ENCODE measurements at places on chromosomes 3 and 15.
A peak's percentile ranks its signal among the peaks of the same experiment; 100 is the strongest.

- DNase-seq, result no peak
Measured at GRCh38 chr15:68608206-68608843, 29.5 kb downstream of the CORO2B start.

GRCh38 chr15:45744236-45744589 lies 109.4 kb downstream of the SQOR start:
- DNase-seq, result peak; percentile 41

DNA sequence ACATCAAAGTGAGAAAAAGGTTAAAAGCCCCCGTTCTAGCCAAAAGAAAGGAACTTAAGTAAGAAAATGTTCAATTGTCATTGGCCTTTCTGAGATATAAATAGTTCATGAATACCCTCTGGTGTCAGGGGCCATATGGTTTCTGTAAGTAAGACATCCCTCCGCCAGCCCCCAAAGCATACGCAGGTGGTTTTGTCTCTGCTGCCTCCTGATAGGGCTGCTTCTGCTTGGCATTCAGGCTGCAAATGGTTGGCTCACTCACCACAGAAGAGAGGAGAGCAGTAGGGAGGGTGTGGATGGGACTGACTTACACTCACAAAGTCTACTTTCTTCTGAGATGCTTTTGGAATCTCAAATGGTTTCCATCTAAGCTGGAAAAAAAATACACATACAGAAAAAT lies 29.8 kb downstream of the HGD start:
- no peak for DNase-seq

GRCh38 chr15:65937476-65937875 lies 68.2 kb downstream of the RAB11A start:
- DNase-seq, result no peak

DNA sequence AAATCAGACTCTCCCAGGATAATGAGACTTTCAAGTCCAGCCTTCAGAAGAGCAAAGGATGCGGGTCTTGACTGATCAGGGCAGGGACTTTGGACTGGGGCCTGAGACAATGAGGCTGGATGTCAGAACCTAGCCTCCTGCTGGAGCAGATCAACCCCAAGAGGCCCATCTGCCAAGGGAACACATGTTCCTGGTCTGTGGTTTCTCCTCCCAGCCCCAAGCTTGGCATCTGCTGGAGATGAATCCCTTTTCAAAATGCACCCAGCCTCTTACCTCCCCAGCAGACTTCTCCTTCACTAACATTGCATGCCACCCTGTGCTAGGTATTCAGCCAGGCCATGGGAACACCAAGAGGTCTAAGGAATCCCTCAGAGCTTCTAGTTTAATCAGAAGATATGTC lies 43.7 kb upstream of the MFGE8 start:
- DNase-seq, result no peak

DNA sequence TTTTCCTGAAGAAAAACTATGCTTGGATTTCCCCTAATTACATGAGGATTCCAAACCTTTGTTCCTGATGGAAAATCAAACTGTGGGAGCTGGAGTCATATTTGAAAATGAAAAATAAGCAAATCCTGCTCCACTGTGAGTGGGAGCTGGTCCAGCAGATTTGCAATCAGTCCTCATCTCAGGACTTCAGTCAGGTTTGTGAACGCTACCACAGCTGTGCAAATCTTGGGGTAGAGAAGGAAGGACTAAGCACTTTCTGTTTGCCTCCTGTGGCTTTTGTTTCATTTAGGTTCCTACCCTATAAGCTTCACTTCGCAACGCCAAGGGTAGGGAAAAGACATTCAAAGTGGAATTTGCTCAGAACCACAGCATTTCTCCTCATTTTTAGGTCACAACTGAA lies 238.2 kb downstream of the TUSC7 start:
- no peak for DNase-seq

- no peak for DNase-seq
Measured at GRCh38 chr15:89041507-89041906, 46.7 kb upstream of the ABHD2 start.

- DNase-seq, result no peak
Measured at GRCh38 chr3:42961633-42962032, 17.5 kb upstream of the GASK1A start.

DNA sequence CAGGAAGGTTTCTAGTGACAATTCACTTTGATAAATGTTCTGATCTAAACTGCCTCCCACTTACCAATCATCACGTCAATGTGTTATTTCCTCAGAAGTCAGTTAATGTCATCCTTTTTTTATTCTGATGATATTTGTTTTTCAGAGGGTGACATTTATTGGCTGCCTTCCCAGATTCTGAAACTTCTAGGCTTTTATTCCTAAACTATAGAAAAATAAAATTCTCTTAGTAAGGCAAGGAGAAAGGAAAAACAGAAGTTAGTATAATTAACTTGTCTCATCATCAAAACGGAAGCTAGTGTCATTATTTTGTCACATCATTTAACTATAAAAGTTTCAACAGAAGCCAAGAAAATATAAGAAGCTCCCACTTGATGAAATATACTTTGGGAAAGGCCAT lies 100.0 kb upstream of the C3orf80 start:
- no peak for DNase-seq

DNA sequence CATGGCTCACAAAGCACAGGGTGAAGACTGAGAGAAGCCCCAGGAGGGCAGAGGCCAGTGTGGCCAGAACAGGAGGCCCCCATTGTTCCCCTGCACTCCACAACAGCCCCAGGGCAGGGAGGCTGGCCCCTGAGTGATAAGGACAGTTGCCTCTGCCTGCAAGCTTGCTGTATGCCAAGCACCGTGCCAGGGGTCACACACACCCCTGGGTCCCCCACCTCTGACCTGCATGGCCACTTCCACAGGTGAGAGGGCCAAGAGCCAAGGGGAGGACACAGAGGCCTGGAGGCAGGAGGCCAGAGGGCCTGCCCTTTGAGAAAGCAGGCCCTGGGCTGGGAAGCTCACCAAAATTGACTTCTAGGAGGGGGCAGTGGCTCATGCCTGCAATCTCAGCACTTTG lies 23.7 kb downstream of the ATRIP start:
- DNase-seq, result no peak

DNA sequence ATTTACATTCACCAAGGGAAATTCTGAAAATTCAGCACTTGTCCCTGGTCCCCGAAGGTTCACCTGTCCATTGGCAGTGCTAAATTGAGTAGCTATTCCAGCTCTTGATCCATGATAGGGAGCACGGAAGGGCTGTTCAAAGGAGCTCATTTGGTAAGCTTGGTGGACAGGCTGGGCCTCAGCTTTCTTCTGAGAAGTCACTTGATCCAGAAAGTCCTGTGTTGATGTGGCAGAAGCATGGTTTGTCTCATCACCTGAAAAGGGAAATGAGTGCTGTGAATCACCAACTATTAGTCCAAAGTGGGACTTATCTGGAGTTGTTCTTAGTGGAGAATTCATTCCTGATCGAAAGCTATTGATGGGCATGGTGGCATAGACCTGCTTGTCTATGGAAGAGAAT lies 19.9 kb upstream of the SLC12A8 start:
- DNase-seq, result no peak

- no peak for DNase-seq
Measured at GRCh38 chr3:38227989-38228388, 37.6 kb upstream of the SLC22A13 start.

DNA sequence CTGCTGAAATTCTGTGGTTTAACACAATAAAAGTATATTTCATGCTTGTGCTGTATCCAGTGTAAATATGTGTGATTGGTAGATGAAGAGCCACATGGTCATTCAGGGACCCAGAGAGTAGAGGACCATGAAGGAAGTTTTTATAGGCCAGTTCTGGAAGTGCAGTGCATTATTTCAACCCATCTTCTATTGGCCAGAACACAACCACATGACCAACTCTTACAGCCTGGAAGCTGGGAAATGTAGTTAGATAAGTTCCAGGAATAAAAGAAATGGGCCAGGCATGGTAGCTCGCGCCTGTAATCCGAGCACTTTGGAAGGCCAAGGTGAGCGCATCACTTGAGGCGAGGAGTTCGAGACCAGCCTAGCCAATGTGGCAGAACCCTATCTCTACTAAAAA lies 21.4 kb upstream of the PRTG start:
- DNase-seq, result no peak

GRCh38 chr3:100316641-100317069 lies 17.9 kb upstream of the NIT2 start:
- DNase-seq, result peak; percentile 47

- DNase-seq, result no peak
Measured at GRCh38 chr3:4078903-4079302, 224.3 kb upstream of the SETMAR start.

DNA sequence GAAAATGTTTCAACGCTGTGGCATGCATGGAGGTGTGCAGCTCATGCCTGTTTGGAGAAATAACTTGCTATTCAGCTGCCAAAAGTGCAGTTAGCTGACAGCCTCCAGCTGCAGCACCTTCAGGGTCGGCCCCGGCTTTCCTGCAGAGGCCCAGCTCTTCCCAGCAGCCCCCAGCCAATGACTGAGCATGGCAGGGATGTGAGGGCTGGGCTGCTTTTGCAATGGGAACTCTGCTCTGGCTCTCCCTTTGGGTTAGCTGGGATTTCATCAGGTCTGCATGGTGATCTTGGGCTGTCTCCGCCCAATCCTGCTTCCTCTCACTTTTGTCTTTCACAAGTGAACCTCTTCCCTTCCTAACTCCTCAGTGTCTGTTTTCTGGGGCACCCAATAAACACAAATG lies 396.6 kb downstream of the EPHB1 start:
- no peak for DNase-seq

- no peak for DNase-seq
Measured at GRCh38 chr3:195394700-195395099, 48.1 kb downstream of the ACAP2 start.

GRCh38 chr3:16606398-16606797 lies 1.2 kb upstream of the DAZL start:
- DNase-seq, result no peak

DNA sequence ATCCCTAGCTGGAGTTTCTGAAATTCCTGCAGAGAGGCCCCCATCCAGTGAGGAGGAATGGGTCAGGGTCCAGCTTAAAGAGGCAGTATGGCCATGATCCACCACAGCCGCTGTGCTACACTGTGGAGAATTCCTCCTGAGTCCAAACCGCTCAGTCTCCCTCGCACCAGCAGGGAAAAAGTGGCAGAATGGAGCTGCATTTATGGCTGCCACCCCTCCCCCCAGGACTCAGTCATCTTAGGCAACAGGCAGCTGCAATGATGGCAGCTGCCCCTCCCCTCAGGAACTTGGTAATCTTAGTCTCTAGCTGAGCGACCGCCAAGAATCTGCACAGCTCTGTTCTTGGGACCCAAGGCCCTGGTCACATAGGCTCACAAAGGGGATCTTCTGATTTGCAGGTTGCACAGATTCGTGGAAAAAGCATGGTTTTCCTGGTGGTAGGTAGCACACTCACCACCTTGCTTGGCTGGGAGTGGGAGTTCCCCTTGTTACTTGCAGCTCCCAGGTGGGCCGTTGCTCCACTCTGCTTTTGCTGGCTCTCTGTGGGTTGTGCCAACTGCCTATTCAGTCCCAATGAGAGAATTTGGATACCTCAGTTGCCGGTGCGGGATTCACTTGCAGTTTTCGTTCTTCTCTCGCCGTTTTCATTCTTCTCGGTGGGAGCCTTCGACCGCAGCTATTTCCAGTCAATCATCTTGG lies 204.1 kb downstream of the STXBP5L start:
- no peak for DNase-seq

GRCh38 chr15:35937380-35937779 lies 391.4 kb upstream of the DPH6 start:
- DNase-seq, result no peak

DNA sequence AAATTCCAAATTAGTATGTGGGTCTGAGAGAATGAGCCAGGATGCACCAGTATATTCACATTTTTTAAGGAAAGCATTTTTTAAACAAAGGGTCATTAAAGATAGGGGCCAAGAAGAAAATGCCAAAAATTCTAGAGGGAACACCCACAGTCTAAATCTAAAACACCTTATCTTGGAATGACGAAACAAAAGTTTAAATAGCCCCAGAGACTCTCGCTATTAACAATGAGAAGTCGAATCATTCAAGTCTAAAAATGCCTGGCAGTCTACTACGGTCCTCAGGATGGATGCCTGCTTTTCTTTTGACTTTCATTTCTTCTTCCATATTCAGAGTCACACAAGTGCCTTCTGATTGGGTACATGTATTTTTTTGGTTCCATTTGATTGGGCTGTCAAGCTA lies 66.3 kb downstream of the SSUH2 start:
- DNase-seq, result no peak

- DNase-seq, result no peak
Measured at GRCh38 chr3:69319652-69320051, 66.2 kb downstream of the FRMD4B start.

GRCh38 chr3:105656651-105657504 lies 211.9 kb downstream of the CBLB start:
- no peak for DNase-seq

GRCh38 chr15:40680151-40680550 lies 14.8 kb upstream of the RAD51 start:
- no peak for DNase-seq

Measured in HL-60 (cell line).